Spleen (tissue), 13 donors: ENCODE measurements at places on chromosomes 4 and X.

DNA sequence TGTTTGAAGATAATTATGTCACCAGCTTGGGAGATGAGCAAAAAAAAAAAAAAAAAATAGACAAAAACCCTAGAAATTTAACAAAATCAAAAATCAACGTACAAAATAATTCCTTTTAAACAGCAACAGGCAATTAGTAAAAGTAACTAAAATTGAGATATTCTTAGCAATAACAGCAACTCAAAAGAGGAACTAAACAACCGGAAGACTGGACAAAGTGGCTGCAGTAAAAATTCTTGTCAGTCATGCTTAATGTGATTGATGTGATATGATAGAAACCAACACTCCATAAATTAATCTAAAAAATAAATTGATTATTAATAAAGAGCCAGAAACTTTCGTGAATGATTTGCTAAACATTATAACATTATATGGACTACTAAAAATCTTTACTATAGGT, 1534.6 kb upstream of the AGA start:
- DNase-seq: no peak

- no peak for DNase-seq
Measured at GRCh38 chr4:68451246-68452211, 4.3 kb downstream of the TMPRSS11E start.

- DNase-seq: no peak
Measured at GRCh38 chr4:155974476-155974749, 20.7 kb upstream of the CTSO start.

DNA sequence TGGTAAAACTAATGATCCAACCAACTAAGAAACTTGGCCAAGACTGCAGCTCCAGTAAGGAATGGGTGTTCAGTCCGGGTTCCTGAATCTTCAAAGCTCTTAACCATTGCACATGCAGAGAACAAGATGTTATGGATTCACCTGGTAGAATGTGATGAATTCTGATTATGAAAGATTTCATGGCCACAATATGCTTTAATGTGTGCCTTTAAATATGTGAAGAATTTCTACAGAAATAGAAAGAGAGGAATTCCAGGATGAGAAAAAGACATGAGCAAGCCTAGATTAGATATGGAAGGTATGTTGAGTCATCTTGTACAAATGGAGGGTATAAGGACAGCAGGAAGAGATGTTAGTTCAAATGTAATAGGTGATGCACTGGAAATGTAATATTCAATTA, 472.2 kb upstream of the TENM3 start:
- DNase-seq: no peak

GRCh38 chr4:128349921-128350320, 62.3 kb upstream of the PGRMC2 start:
- no peak for DNase-seq
